ENCODE measurements at places on chromosomes 12 and 14.

GRCh38 chr14:83473416-83474235 is 1940.0 kb upstream of the SEL1L start:
- H3K27me3 ChIP-seq, result no peaks in the 10 kb centered on the region
- no peaks in the 10 kb centered on the region for H3K4me1 ChIP-seq
- H3K36me3 ChIP-seq, result no peaks in the 10 kb centered on the region
- H3K27ac ChIP-seq, result no peak overlapping the region

GRCh38 chr12:91985002-91985787 is 160.5 kb downstream of the BTG1 start:
- H3K4me1 ChIP-seq, result peaks cover 49% of the 10 kb centered on the region
- no peak overlapping the region for H3K27ac ChIP-seq
- no peak for DNase-seq

DNA sequence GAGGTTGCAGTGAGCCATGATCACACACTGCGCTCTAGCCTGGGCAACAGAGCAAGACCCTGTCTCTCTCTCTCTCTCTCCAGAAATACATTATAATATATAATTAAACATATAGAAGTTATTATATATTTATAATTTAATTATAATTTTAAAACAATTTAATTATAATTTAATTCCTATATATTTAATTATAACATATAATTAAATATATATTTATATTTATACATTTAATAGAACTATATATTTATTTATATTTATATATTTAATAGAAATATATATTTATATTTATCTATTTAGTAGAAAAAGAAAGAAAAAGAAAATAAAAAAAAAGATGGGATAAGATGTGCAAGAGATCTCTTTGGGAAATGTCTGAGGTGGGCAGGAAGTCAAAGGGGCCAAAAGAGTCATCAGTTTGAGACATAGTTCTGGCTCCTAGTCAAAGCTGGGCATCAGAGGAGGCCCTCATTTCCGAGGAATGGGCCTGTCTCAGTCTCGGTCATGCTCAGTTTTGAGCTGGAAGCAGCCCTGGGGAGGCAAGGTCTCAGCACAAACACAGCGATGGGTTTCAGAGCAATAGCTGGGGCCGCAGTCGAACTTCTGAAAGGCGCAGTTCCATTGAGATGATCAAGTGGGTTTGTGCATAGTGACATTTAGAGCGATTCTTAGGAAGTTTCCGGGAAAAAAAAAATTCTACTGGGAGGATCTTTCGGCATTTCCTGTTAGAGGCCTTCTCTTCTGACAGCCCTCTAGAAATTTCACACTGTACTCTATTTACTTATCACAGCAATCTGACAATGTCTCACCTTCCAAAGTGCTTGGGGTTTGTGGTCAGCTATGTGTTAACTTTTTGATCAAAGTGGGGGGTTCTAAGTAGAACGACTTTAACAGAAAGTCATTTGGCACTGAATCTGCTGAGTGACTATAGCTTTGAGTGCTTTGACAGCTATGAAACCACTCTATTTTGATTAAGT is 58.7 kb upstream of the GZMB start:
- peak overlapping the region; percentile 81 for H3K27ac ChIP-seq
- peak; percentile 51 for DNase-seq
- no peaks in the 10 kb centered on the region for H3K36me3 ChIP-seq
- H3K4me3 ChIP-seq, result peak overlapping the region; percentile 21
- H3K4me1 ChIP-seq, result peaks cover 17% of the 10 kb centered on the region

GRCh38 chr14:37546621-37547447 is 48.2 kb downstream of the FOXA1 start:
- DNase-seq, result no peak
- no peaks in the 10 kb centered on the region for H3K36me3 ChIP-seq
- no peaks in the 10 kb centered on the region for H3K27me3 ChIP-seq
- H3K27ac ChIP-seq, result no peak overlapping the region

GRCh38 chr14:75562089-75562488 is 16.3 kb upstream of the FLVCR2 start:
- peaks cover 6% of the 10 kb centered on the region for H3K36me3 ChIP-seq
- H3K4me3 ChIP-seq, result peak overlapping the region; percentile 37
- peak overlapping the region; percentile 88 for H3K27ac ChIP-seq

DNA sequence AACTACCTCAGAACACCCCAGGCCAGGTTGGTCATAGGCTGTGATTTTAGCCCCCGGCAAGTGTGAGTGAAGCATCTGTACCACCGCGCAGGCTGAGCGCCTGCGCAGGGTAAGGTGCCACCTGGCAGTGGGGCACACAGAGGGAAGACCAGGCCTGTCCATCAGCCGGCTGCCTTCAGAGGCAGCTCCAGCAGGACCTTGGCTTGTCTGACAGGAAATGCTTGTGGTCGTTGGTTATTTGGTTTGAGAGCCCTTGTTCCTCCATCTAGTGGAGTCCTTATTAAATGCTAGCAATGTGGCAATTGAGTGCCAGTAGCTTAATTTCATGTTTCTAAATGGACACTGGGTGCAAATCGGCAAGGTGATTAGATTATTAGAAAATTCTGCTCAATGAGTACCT is 27.5 kb downstream of the SLC25A29 start:
- H3K27me3 ChIP-seq, result no peaks in the 10 kb centered on the region
- H3K4me1 ChIP-seq, result peaks cover 36% of the 10 kb centered on the region
- H3K36me3 ChIP-seq, result peaks cover 23% of the 10 kb centered on the region
- H3K27ac ChIP-seq, result peak overlapping the region; percentile 51
- no peak for DNase-seq

DNA sequence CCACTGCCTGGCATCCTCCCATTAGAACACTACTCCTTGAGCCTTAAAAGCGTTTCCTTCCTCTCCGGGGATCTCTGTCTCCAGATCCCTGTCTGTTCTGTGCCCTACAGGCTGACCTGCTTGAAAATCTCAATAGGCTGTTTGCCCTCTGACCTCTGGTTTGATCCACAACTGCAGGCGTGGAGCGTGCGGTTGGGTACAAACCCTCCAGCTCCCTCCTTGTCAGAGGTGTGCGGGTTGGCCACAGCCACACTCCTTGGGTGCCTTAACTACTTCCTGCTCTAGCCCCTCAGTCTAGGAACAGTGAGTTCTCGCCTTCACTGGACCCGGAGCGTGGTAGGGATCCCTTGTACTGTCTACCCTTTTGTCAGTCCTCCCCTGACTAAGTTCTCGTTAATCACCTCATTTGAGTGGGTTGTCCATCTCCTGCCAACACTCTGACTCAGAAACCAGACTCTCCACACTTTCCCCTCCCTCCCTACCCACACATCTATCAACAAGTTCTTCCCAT is 33.1 kb downstream of the CMKLR1 start:
- DNase-seq, result no peak
- no peaks in the 10 kb centered on the region for H3K36me3 ChIP-seq
- H3K27ac ChIP-seq, result peak overlapping the region; percentile 22
- H3K4me1 ChIP-seq, result peaks cover 20% of the 10 kb centered on the region
- peaks cover 7% of the 10 kb centered on the region for H3K27me3 ChIP-seq

DNA sequence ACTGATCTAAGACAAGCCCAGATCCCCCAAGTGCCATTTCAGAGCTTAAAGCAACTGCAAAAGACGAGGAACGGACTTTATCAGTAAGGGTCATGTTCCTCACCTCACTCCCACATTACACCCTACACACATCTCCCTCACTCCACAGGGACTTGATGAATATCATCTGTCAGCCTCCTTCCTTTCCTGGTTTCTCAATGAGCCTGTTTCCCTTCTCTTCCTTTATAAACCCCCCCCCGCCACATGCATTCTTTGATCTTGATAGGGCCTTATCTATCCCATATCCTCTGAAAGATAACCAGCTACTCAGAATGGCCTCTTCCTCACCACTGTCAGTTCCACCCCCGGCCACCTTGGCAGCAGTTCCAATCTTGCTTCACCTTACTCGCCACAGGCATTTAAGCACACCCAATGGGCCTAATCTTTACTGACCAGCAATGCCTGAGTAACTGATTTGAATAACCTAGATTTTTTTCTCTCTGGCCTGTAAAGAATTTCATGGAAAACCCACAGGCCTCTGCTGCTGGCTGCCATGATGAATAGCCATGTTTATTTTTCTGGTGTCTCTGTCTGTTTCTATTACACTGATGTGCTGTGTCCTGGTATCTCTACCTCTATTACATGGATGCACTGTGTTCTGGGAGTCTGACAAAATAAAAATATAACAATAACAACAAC is 138.7 kb downstream of the PHLDA1 start:
- H3K4me1 ChIP-seq, result no peaks in the 10 kb centered on the region
- no peak overlapping the region for H3K27ac ChIP-seq
- no peak for DNase-seq
- H3K27me3 ChIP-seq, result peaks cover 28% of the 10 kb centered on the region
- no peaks in the 10 kb centered on the region for H3K36me3 ChIP-seq

DNA sequence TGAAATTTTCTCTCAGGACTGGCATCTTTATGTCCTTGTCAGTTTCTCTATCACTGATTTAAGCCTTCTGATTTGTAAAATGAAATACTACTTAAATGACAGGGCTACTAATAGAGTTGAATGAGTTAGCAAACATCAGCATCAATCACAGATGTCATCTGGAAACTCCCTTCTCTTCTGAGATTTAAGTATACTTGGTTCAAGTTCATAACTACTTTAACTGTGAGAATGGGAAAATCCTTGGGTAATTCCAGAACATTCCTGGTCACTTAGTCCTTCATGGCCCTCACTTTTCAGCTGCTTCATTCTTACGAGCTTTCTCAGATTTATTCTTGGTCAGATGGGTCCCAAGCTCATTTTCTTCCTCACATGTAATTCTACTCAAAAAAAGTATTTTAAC is 1655.3 kb upstream of the FLRT2 start:
- H3K27ac ChIP-seq, result no peak overlapping the region
- H3K36me3 ChIP-seq, result no peaks in the 10 kb centered on the region
- no peak overlapping the region for H3K4me3 ChIP-seq
- no peak for DNase-seq

DNA sequence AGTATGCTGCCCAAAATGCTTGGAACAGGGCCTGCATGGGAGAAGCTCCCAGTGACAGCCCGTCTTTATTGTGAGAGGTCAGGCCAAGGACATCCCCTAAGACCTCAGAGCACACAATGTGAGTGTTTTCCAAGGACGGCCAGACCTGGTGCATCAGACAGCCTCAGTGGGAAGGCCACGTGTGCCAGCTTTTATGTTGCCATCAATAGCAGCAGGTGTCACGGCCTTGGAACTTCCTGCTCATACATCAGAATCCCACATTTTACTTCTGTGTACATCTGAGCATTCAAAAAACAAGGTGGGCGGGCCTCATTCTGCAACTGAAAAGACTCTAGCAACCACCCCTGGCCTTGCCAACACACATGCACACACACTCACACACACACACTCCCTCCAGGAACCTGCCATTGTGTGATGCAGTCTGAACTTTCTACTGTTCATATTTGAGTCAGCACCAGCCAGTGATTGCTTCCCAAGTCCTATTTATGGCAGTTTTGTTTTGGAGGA is 753.1 kb upstream of the TBX3 start:
- no peaks in the 10 kb centered on the region for H3K36me3 ChIP-seq
- H3K4me3 ChIP-seq, result no peak overlapping the region
- H3K27me3 ChIP-seq, result no peaks in the 10 kb centered on the region
- no peak for DNase-seq

DNA sequence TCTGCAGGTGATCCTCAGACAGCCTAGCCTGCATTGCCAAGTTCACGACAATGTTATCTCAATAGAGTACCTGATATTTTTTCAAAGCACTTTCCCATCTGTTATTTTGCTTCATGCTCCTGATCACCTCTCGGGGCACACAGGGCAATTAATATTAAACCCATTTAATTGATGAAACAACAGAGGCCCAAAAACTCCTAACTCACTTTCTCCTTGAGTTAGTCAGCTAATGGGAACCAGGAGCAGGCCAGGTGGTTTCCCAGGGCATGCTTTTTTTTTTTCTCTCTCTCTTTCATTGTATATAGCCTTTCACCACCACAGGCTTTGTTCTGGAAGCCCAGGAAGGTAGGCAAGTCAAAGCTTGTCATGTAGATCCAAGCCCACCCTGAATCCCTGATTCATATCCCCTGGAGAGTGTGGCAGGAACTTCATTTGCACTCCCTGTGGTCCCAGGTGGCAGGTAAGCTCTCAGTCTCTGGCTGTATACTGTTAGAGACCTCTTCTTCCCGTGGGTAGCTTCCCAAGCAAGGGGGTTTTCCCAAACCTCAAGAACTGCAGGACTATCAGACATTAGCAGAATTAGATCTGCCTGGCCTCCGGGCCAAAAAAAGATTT is 41.6 kb upstream of the MAP1LC3B2 start:
- no peaks in the 10 kb centered on the region for H3K36me3 ChIP-seq
- no peak for DNase-seq
- H3K4me3 ChIP-seq, result no peak overlapping the region
- H3K27me3 ChIP-seq, result no peaks in the 10 kb centered on the region

GRCh38 chr12:38152816-38153736 is 163.5 kb upstream of the ALG10B start:
- H3K4me3 ChIP-seq, result no peak overlapping the region
- no peaks in the 10 kb centered on the region for H3K27me3 ChIP-seq
- no peaks in the 10 kb centered on the region for H3K4me1 ChIP-seq
- no peak for DNase-seq

DNA sequence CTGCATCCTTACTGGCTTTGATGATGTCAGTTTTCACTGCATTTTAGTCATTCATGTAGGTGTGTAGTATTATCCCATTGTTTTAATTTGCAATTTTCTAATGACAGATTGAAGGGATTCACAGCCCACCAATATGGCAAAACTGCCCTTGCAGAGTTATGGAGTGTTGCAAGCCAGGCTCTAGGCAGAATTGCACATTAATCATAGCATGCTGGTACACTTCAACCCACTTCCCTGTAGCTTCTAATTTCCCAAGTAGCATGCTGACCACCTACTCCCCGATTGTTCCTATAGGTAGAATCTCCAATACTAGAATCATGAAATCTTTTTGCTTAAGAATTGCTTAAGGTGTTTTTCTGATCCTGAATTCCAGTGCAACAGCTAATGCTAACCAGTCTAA is 5.2 kb upstream of the RNASE6 start:
- no peak overlapping the region for H3K4me3 ChIP-seq
- H3K27ac ChIP-seq, result no peak overlapping the region

GRCh38 chr14:51715742-51716141 is 64.0 kb downstream of the FRMD6 start:
- no peaks in the 10 kb centered on the region for H3K36me3 ChIP-seq
- no peak overlapping the region for H3K4me3 ChIP-seq
- H3K27me3 ChIP-seq, result no peaks in the 10 kb centered on the region
- H3K4me1 ChIP-seq, result no peaks in the 10 kb centered on the region
- DNase-seq, result no peak

DNA sequence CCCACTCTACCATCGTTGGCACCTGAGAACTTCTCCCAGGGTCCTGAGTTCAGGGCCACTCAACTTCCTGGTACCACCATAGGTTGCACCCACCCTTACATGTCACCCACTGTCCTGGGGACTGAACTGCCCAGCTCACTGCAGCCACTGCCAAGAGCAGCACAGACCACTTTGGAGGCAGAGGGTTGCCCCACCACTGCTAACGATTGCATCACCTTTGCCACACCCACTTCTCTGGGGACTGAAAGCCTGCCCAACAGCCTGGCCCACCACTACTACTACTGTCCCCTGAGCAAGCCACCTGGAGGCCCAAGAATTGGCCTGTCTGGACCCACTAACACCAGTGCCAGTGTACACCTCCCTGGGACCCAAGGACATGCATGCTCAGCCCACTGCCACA is 27.6 kb downstream of the CACNA2D4 start:
- H3K4me3 ChIP-seq, result no peak overlapping the region
- H3K27me3 ChIP-seq, result peaks cover 18% of the 10 kb centered on the region
- H3K36me3 ChIP-seq, result no peaks in the 10 kb centered on the region
- no peak overlapping the region for H3K27ac ChIP-seq

All from activated CD4-positive, alpha-beta T cell treated with anti-CD3 and anti-CD28 coated beads for 36 hours (primary cell).